ENCODE measurements at places on chromosomes 11 and 22. TPM values are rescaled to one million over a fixed set of nuclear protein-coding genes. Genes with fewer than 3 reads are reported as not detected.
A peak's percentile ranks its signal among the peaks of the same experiment; 100 is the strongest.

DNA sequence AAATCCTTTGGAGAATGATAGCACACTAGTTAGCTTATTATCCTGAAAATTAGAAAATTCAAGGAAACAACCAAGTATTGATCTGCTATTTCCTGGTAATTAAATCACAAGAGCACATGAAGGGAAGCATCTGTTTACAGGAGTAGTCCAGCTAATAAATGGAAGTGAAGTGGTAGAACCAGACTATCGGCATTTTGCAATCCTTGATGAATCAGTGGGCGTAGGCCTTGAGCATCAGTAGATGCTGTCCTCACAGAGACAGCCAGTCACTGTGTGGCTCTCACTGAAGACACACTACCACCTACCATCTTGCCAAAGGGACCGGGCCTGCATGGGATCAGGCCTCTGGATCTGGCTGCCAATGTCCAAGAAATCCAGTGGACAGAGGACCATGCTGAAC lies 69.8 kb downstream of the FBLN1 start:
- H3K36me3 ChIP-seq = peaks cover 12% of the 10 kb centered on the region
- no peaks in the 10 kb centered on the region for H3K4me1 ChIP-seq
- H3K27ac ChIP-seq = no peak overlapping the region
- no peaks in the 10 kb centered on the region for H3K27me3 ChIP-seq

DNA sequence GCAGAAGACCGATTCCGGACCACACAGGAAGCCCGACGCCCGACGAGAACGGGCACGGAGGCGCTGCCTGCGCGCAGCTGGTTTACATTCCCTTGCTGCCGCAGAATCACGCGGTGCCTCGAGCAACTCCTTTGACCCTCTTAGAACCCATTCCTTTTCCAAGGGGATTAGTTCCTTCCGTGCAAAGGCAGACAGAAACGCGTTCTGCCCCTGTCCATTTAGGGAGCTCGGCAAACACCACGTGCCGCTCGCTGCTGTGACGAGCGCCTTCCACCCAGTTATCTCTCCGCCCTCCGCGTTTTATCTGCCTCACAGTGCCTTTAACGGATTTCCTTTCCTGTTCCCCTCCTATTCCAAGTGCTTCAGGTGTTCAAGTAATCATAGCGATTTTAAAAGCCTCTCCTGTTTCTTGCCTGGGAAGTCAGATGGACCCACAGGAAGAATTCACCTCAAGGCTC lies 24.1 kb upstream of the MICAL3 start:
- H3K36me3 ChIP-seq = no peaks in the 10 kb centered on the region
- H3K4me3 ChIP-seq = no peak overlapping the region
- H3K27me3 ChIP-seq = no peaks in the 10 kb centered on the region

- H3K4me3 ChIP-seq = peak overlapping the region; percentile 38
- no peaks in the 10 kb centered on the region for H3K36me3 ChIP-seq
- H3K27ac ChIP-seq = peak overlapping the region; percentile 76
- H3K4me1 ChIP-seq = peaks cover 62% of the 10 kb centered on the region
- no peaks in the 10 kb centered on the region for H3K27me3 ChIP-seq
Observed at GRCh38 chr22:27512283-27512761, 289.2 kb downstream of the MN1 start.

- H3K27me3 ChIP-seq = no peaks in the 10 kb centered on the region
- H3K4me3 ChIP-seq = no peak overlapping the region
- no peaks in the 10 kb centered on the region for H3K4me1 ChIP-seq
- no peak overlapping the region for H3K27ac ChIP-seq
- no peaks in the 10 kb centered on the region for H3K36me3 ChIP-seq
Observed at GRCh38 chr11:116607027-116607426, 165.8 kb downstream of the BUD13 start.

GRCh38 chr22:38189104-38189503 lies 7.5 kb upstream of the PLA2G6 start:
- H3K27ac ChIP-seq = no peak overlapping the region
- H3K4me3 ChIP-seq = no peak overlapping the region
- no peaks in the 10 kb centered on the region for H3K36me3 ChIP-seq
- H3K27me3 ChIP-seq = no peaks in the 10 kb centered on the region

- peak overlapping the region; percentile 71 for H3K4me3 ChIP-seq
- DNase-seq = peak; percentile 86
- peaks cover 11% of the 10 kb centered on the region for H3K4me1 ChIP-seq
- peaks cover 17% of the 10 kb centered on the region for H3K27me3 ChIP-seq
Observed at GRCh38 chr22:50531962-50532674, 2.3 kb upstream of the TYMP start.

DNA sequence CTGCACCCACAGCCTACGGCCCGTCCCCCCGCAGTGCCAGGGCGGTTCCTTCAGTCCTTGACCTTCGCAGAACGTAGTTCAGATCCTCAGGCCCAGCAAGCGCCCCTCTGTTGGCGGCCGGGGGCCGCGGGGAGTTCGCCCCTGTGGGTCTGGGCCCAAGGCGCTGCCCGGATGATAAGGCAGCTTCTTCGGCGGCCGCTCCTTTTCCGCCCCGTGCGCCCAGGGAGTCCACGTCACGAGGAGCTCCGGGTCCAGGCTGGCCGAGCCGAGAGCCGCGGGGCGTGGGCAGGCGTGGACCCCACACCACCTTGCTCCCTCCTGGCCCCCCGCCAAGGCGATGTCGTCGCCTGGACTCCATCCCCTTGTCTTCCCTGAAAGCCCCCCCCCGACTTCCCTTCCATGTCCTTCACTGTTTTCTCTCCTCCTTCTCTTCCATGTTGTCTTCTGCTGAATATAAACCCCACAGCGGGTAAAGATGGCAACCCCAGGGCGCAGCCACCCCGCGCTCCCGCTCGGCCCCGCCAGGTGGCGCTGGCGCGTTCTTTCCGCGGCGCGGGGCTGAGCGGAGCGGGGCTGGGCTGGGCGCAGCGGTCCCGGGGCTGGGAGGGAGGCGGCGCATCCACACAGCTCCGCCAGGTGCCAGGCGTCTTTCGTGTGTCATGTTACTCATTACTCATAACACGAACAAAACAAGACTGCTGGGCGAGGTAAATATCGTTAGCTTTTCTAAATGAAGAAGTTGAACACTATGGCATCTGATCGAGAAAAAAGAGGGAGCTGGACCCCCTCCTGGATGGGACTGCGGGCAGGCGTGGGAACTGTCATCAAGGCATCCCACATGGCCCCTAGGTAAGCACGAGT lies 321.0 kb downstream of the NTM start:
- H3K27ac ChIP-seq = no peak overlapping the region
- peaks cover 12% of the 10 kb centered on the region for H3K4me1 ChIP-seq
- H3K4me3 ChIP-seq = no peak overlapping the region
- H3K36me3 ChIP-seq = no peaks in the 10 kb centered on the region
- H3K27me3 ChIP-seq = peaks cover 8% of the 10 kb centered on the region

DNA sequence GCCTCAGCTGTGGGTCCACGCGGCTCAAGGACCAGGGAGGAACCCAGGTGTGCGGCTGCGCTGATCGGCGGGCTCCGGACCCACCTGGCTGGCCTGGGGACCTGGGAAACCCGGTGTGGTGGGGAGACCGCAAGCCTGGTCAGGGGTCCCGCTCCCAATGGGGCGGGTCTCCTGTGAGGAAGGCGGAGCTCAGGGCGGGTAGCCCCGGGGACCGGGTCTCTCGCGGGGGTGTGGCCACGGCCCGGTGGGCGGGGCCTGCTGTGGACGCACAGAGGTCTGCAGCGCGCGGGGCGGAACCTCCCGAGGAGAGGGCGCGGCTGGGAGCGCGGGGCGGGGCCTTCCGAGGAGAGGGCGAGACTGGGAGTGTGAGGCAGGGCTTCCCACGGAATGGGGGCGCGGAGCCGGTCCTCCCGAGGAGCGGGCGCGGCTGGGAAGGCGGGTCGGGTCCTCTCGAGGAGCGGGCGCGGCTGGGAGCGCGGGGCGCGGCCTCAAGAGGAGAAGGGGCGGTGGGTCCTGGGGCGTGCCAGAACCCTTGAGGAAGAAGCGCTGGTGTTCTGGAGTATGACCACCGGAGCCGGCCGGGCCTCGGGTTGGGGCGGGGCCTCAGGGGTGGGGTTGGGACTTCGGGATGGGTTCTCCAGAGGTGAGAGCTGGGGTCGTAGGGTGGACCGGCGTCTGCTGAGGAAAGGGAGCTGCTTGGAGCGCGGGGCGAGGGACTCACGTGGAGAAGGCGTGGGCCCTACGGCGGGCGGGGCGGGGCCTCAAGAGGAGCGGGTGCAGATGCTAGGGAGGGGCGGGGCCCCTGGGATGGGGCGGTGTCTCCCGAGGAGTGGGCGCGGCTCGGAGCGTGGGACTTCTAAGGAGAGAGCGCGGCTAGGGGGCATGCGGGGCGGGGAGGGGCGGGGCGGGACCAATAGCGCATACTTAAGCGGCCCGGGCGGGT lies 20.8 kb downstream of the DGCR6L start:
- peaks cover 28% of the 10 kb centered on the region for H3K27me3 ChIP-seq
- no peaks in the 10 kb centered on the region for H3K36me3 ChIP-seq
- no peak overlapping the region for H3K27ac ChIP-seq
- H3K4me1 ChIP-seq = peaks cover 9% of the 10 kb centered on the region

GRCh38 chr22:27226666-27227065 lies 569.3 kb downstream of the MIAT start:
- no peak overlapping the region for H3K4me3 ChIP-seq
- peaks cover 3% of the 10 kb centered on the region for H3K4me1 ChIP-seq
- peaks cover 5% of the 10 kb centered on the region for H3K36me3 ChIP-seq
- no peaks in the 10 kb centered on the region for H3K27me3 ChIP-seq
- no peak for DNase-seq

DNA sequence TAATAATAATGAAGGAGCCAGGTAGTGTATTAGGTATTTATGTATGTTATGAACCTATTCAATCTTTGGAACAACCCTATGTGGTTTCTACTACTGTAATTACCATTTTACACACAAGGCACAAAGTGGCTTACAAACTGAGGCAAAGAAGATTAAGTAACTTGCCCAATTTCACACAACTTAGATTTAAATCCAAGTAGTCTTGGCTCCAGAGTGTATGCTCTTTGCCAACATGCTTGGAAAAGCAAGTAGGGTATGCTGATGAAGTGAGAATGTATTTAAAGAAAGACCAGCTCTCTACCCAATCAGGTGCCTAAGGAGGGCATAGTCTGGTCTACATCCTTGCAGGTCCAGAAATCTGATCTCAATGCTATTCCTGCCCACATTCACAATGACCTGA lies 463.2 kb downstream of the METTL15 start:
- H3K4me3 ChIP-seq = no peak overlapping the region
- no peak overlapping the region for H3K27ac ChIP-seq
- H3K27me3 ChIP-seq = no peaks in the 10 kb centered on the region
- H3K36me3 ChIP-seq = no peaks in the 10 kb centered on the region
- DNase-seq = no peak

GRCh38 chr11:44788536-44789261 lies 61.9 kb downstream of the TSPAN18 start:
- H3K27me3 ChIP-seq = peaks cover 6% of the 10 kb centered on the region
- no peak overlapping the region for H3K27ac ChIP-seq

DNA sequence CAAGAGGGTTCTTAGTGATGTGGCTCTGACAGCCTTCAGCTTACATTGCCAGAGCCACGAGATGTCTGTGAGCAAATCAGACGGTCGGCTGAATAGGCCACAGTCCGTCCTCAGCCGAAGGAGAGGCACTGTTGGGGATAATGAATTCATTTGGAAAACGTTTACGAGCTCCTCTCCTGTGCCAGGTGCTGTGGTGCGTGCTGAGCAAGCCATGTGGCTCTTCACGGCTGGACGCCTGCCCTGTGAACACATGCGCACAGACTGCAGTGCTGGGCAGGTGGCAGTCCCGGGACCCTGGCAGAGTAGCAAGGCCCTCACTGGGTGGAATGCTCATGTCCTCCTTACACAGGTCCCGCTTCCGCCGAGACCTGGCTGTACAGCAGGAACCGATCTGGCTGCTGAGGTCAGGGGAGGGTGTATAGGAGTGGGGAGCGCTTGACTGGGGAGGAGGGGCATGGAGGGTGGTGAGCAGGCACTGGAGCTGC lies 6.8 kb downstream of the TBC1D22A start:
- H3K27me3 ChIP-seq = no peaks in the 10 kb centered on the region
- DNase-seq = no peak
- H3K4me3 ChIP-seq = no peak overlapping the region

DNA sequence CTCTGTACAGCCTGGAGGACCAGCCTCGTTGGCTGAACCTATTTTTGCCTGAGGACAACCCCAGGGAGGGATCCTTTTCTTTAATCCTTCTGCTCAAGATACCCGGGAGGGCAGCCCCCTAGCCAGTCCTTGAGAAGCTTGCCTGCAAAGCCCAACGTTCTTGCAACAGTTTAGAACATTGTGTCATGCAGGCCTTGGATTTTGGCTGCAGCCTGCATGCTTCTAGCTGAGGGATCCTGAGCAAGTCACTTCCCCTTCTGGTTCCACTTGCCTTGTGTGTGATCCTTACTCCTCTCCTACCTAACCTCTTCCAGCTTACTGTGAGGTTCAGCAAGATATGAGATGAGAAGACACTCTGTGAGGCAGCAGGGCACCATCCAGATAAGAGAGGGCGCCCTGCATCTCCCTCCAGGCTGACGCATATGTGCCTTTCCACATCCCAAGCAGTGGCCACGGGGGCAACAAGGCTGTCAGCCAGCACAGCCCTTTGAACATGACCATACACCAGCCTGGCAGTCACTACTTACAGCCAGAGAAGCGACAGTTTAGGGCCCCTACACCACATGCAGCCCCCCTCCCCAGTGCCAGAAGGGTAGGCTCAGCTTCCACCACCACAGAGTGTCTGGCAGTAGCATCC lies 76.1 kb downstream of the C11orf58 start:
- no peak overlapping the region for H3K4me3 ChIP-seq
- no peak overlapping the region for H3K27ac ChIP-seq
- H3K27me3 ChIP-seq = no peaks in the 10 kb centered on the region
- no peak for DNase-seq
- peaks cover 6% of the 10 kb centered on the region for H3K4me1 ChIP-seq

DNA sequence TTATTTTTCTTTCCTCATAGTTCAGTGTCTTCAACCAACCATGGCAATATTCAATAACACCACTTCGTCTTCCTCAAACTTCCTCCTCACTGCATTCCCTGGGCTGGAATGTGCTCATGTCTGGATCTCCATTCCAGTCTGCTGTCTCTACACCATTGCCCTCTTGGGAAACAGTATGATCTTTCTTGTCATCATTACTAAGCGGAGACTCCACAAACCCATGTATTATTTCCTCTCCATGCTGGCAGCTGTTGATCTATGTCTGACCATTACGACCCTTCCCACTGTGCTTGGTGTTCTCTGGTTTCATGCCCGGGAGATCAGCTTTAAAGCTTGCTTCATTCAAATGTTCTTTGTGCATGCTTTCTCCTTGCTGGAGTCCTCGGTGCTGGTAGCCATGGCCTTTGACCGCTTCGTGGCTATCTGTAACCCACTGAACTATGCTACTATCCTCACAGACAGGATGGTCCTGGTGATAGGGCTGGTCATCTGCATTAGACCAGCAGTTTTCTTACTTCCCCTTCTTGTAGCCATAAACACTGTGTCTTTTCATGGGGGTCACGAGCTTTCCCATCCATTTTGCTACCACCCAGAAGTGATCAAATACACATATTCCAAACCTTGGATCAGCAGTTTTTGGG lies at the start of gene OR51T1:
OR51T1 (plus strand) TSS at position 41 of the 641 bp plus-strand sequence; CDS start at position 41, 0 bp downstream.
- DNase-seq = no peak
- no peaks in the 10 kb centered on the region for H3K36me3 ChIP-seq
- no peaks in the 10 kb centered on the region for H3K27me3 ChIP-seq
- no peak within 1 kb of the TSS for H3K4me3 ChIP-seq
- peak within 1 kb of the TSS; percentile 12 for H3K27ac ChIP-seq
- H3K4me1 ChIP-seq = peaks cover 11% of the 10 kb centered on the region

GRCh38 chr11:94199136-94200130 lies 70.8 kb downstream of the PANX1 start:
- H3K27me3 ChIP-seq = no peaks in the 10 kb centered on the region
- H3K36me3 ChIP-seq = no peaks in the 10 kb centered on the region
- H3K27ac ChIP-seq = no peak overlapping the region
- peaks cover 6% of the 10 kb centered on the region for H3K4me1 ChIP-seq

The GP1BB gene
- total RNA-seq = 28.6 TPM

The CD6 gene
- total RNA-seq = not detected

The GAL gene
- not detected for total RNA-seq

The MRGPRX3 gene
- total RNA-seq = not detected

The IGLL1 gene
- total RNA-seq = not detected

The TEX12 gene
- total RNA-seq = not detected

The C11orf21 gene
- 0.16 TPM for total RNA-seq

The TMPRSS4 gene
- not detected for total RNA-seq

The FXYD6 gene
- 0.99 TPM for total RNA-seq

The PLAAT2 gene
- not detected for total RNA-seq

The CHRDL2 gene
- total RNA-seq = not detected

The TECTA gene
- total RNA-seq = 1.3 TPM

All from osteocyte (in vitro differentiated cells).